ENCODE measurements at places on chromosomes 2 and 18.

GRCh38 chr2:226211439-226211838 is 588.2 kb downstream of the IRS1 start:
- no peak for DNase-seq

GRCh38 chr18:67938660-67939059 is 422.1 kb upstream of the DSEL start:
- DNase-seq: no peak

DNA sequence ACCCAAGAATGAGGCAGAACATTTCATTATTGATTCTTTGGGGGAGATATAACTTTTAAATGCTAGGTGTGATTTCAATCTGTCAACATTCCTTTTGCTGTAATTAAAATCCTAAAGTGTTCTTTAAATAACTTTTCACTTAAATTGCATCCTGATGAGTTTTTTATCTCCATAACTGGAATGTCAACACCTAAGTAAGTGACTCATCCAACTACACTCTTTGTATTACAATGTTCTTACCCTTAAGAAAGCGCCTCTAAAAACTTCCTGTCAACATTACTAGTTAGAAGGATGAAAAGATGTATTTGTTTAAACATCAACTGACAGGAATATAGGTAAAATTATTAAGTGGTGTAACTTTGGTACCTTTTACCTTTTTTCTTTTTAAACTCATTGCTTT is 1657.0 kb downstream of the LRP1B start:
- DNase-seq: no peak

- no peak for DNase-seq
Observed at GRCh38 chr18:62183578-62184195, 3.2 kb downstream of the PIGN start.

DNA sequence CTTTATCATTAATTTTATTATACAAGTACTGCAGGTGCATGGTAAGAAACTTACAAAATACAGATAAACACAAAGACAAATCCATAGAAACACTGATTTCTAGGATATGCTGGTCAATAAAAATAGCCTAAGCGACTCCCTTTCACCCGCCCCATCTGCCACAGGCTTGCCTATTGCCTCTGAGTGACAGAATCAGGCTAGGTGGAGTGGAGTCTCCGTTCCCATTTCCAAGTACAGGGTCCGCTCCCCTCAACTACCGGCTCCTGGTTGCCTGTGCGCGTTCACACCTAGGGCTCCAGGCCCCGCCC is 201 bp upstream of the TRAPPC12 start:
- no peak for DNase-seq

GRCh38 chr2:134103196-134103595 is 150.7 kb upstream of the MGAT5 start:
- DNase-seq: no peak

DNA sequence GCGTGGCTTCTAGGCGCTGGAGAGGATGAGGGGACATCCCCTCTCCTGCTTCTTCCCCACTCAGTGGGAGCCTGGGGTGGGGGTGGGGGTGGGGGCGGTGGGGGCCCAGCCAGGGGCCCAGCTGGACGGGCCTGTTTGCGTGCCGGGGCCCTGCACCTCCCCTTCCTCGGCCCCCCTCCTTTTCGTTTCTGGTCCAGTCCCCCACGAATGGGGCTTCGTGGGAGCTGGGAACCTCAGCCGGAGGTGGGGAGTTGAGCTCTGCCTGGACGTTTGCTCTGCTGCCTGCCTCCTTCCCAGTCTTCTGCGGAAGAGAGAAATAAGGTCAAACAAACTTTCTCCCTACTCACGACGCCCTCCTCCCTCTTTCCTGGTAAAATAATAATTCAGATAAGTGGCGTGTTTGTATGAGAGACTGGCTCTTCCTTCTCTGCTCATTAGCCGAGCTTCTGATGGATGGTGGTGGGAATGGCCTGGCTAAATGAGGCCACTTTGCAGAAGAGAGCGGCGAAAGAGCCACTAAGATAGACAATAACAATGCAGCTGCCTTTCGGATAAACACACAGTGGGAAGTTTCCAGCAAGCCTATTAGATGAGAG is 782 bp downstream of the MTA3 start:
- DNase-seq: no peak

GRCh38 chr2:156841321-156841720 is 405.1 kb downstream of the GPD2 start:
- no peak for DNase-seq

DNA sequence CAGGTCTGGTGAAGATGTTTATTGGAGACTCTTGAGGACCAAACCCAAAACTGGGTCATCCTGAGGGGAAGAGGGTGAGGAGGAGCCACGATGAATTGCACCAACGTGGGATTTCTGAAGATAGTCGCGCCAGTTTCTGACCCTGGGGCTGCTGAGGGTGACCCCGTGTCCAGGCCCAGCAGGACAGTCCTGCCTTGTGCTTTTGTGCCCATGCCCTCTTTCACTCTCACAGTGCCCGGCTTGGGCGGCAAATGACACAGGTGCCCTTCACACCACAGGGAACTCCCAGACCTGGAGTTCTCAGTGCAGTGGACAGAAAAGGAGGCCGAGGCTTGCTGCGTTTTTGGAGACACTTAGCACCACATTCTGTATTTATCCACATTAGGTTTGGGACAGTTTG is 15.5 kb upstream of the KIF1A start:
- DNase-seq: no peak

DNA sequence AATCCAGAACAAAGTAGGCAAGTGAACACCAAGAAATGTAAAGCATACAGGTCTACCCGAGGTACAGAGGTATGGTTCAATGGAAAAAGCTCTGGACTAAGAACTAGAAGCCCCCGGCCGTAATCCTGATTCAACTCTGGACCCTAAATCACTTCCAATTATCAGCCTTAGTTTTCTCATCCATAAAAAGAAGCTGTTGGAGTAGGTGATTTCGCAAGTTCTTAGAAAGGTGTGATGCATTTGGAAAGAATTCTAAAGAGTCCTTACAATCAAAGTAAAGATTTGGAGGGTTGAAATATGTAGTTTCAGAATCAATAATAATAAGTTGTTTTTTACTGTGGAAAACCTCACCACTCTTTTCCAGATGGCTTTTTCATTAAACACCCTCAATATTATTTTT is 622.1 kb upstream of the ID2 start:
- DNase-seq: no peak

- DNase-seq: no peak
Observed at GRCh38 chr18:21656402-21656801, 44.3 kb downstream of the SNRPD1 start.

DNA sequence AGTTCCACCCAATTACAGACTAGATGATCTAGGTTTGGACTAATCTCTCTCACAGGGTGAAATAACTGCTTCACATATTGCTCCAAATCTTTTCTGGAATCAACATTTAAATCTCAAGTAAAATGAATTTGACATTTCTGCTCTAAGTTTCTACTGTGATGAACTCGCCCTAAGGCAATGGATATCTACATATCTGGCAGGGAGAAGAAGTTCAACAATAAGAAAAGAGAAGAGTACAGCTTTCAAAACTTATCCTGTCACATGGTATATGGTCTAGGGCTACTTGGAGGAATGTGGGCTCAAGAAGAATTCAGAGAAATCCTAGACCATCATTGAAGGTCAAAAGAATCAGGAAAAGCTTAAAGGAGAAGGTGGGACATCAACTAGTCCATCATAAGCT is 440.2 kb downstream of the MBD2 start:
- no peak for DNase-seq

GRCh38 chr2:221975151-221975550 is 323.6 kb downstream of the PAX3 start:
- no peak for DNase-seq

GRCh38 chr2:222302178-222303018 is 3.6 kb upstream of the PAX3 start:
- DNase-seq: no peak

All from anterior cingulate cortex (tissue), 58 donors.